ENCODE measurements at places on chromosomes 1 and 21.

GRCh38 chr1:207034208-207034607 is 1.7 kb upstream of the C1orf116 start:
- no peak for DNase-seq

GRCh38 chr1:221574529-221574928 is 167.4 kb downstream of the DUSP10 start:
- no peak for DNase-seq

DNA sequence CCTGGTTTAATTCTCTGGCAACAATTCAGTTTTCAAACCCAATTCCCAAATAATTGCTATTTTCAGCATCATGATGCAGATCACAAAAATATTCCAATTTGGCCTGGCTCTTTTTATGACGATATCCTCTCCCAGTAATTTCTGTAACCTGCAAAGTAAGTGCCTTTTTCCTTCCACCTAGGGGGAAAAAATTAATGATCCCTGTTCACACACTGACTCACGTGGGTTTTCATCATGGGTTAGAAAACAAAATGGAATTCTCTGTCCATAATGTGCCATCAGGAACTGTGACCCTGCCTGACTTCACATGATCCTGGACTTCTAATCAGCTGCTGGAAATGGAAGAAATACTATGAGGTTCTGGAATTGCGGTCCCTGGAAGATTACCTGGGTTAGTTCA is 24.5 kb downstream of the AK2 start:
- no peak for DNase-seq

DNA sequence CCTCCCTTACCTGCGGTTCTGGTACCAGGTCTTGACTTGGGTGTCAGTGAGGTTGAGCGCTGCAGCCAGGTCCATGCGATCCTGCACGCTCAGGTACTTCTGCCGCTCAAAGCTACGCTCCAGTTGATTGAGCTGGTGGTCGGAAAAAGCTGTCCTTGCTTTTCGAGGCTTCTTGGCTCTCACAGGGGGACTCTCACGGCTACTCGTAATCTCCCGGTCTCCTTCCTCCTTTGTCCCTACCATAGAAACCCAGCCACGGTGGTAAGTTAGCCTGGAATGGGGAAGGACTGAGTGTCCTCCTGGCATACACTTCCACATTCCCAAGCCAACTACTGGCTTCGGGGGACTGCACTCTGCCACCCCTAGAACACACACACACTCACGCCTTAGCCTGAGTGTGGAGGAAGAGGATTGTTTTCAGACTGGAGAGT is 2.6 kb downstream of the BARHL2 start:
- no peak for DNase-seq

Measured in CD4-positive, alpha-beta T cell treated with Interleukin-2 at 100 ng/mL for 4 hours (primary cell).